Activated naive CD4-positive, alpha-beta T cell (primary cell): ENCODE measurements at places on chromosomes 6 and 20.

- no peak for DNase-seq
Measured at GRCh38 chr6:77587963-77588362, 64.9 kb upstream of the MEI4 start.

GRCh38 chr6:127022302-127022701, 96.2 kb upstream of the RSPO3 start:
- DNase-seq = no peak

GRCh38 chr6:30960907-30961673, 20.3 kb downstream of the MUCL3 start:
- no peak for DNase-seq

- no peak for DNase-seq
Measured at GRCh38 chr20:23296841-23297701, 53.5 kb upstream of the NXT1 start.

- DNase-seq = no peak
Measured at GRCh38 chr6:2980465-2980855, 9.1 kb upstream of the SERPINB6 start.
